ENCODE measurements at places on chromosomes 7 and 10.

DNA sequence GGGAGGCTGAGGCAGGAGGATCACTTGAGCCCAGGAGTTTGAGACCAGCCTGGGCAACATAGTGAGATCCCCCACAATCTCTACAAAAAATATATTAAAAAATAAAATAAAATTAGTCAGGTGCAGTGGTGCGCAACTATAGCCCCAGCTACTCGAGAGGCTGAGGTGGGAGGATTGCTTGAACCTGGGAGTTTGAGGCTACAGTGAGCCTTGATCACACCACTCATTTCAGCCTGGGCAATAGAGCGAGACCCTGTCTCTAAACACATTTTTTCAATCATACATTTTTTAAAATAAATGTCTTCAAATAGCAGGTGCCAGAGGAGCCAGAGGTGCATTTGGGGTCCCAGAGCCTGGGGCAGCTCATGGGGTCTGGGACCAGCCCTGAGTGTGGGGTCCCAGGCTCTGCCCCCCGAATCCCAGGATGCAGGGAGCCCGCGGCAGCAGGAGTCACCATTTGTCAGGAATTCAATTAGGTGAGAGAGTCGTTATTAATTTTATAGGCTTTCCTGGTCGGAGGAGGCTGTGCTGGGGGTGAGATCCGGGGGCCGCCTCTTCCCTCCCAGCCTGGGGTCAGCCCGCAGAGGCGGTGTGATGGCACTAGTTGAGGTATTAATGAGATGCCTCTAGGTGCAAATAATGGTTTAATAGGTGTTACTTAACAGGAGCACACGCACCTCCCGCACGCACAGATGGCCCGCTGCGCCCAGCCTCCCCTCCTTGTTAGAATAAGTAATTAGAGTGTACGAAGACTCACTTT, 78.3 kb downstream of the MICALL2 start:
- no peak for DNase-seq

- no peak for DNase-seq
Measured at GRCh38 chr7:44288381-44288685, 37.1 kb downstream of the CAMK2B start.

DNA sequence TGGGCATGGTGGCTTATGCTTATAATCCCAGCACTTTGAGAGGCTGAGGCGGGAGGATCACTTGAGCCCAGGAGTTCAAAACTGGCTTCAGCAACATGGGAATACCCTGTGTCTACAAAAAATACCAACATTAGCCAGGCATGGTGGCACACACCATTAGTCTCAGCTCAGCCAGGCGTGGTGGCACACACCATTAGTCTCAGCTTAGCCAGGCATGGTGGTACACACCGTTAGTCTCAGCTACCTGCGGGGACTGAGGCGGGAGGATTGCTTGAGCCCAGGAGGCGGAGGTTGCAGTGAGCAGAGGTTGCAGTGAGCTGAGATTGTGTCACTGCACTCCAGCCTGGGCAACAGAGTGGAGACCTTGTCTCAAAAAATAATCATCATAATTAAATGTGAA, 9.0 kb downstream of the LRRC27 start:
- no peak for DNase-seq

DNA sequence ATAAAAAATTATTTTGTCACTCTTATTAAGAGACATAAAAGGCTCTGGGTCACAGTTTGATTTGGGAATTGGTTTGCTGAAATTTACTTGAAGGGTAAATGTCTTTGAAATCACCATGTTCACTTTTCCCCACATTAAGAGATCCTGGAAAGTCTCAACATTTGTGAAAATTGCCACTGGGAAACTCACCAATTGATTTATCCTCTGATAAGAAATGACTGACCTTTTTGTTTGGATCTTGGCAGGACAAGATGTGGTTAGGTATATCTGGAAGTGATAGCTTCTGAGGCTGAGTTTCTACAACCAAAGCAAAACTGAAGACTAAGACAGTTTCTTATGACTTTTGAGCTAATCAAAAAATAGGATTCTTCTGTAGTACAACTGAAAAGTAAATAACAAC, 107.1 kb upstream of the TMEM106B start:
- no peak for DNase-seq

GRCh38 chr7:18278316-18278715, 217.2 kb upstream of the HDAC9 start:
- no peak for DNase-seq

GRCh38 chr7:151251689-151252560, 3.4 kb upstream of the SMARCD3 start:
- DNase-seq, result peak; percentile 97

- DNase-seq, result no peak
Measured at GRCh38 chr7:40883826-40884225, 749.0 kb downstream of the SUGCT start.

DNA sequence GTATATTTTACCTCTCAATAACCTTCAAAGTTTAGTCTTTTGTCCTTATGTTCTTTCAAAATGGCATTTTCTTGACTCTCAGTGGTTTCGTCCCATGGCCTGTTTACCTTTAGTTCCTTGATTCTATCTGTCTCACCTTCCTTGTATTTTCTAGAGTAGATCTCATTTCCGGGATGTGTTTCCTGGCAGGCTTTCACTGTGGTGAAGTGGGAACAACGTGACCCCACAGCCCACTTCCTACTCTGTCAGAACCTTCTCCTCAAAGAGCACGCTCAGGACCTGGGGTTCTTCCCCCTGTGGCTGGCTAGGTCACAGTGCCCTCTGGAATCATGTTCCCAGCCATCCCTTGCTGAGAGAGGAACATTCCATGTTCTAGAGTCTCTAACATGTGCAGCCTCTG, 129.9 kb upstream of the ZNF32 start:
- DNase-seq, result no peak

DNA sequence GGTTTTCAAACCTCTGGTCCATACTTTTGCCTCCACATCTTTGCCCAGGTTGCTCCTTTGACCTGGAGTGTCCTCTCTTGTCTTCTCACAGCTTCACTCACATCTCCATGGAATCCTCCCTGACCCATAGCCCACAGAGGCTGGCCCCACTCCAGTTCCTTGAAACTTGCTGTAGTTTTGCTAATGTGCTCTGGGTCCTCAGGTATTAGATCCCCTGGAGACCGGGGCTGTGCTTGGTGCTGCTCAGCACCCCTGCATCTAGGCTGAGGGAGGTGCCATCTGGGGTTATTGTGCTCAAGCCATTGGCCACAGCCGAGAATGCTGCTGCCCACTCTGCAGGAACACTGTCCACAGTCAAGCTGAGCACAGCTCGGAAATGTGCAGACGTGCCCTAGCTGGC, 16.5 kb downstream of the KNDC1 start:
- no peak for DNase-seq

GRCh38 chr7:50666124-50666496, 100.9 kb upstream of the DDC start:
- DNase-seq, result no peak

- DNase-seq, result peak; percentile 10
Measured at GRCh38 chr7:144256112-144256511, 8.5 kb downstream of the OR2A7 start.

DNA sequence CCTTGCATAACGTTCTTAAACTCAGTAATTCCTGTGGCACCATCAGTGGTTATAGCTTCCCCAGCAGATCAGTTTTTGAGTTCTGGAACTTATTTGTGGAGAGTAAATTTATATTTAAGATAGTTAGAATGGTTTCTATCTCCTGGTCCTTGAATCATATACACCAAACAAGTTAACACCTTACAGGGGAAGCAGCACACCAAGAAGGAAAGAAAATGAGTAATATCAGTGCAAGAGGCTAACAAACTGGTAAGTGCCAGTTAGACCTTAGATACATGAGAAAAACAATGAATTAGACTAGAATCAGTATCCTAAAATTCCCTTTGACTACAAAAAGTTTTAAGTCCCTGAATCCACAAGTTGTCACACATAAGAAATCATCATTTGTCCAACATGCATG, 54.2 kb downstream of the ABI1 start:
- DNase-seq, result no peak

DNA sequence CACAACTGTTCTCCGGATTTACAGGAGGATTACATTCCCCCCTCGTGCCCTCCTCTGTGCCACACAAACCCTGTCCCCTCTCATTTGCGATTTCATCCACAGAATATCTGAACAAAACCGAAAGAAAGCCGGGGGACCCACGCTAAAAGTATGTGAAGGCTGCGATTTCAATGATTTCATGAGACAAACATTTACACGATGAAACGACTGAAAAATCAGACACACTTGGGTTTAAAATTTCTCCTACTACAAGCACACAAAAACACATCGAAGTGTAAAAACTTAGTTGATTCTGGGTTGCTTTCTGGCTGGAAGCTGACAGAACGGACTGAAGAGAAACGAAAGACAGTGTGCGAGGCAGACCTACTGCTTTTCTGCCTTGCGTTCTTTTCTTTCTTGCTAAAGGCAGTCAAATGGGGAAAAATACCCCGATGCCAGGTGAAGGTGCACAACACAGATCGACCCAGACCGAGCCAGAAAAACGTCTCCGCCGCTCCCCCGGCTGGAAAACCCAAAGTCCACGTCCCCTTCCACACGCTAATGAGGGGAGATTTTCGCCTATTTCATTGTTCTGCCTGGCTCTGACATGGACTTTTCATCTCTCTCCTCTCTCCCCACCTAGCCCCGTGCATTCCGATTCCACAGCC, 1.2 kb downstream of the HIPK2 start:
- DNase-seq, result peak; percentile 52

DNA sequence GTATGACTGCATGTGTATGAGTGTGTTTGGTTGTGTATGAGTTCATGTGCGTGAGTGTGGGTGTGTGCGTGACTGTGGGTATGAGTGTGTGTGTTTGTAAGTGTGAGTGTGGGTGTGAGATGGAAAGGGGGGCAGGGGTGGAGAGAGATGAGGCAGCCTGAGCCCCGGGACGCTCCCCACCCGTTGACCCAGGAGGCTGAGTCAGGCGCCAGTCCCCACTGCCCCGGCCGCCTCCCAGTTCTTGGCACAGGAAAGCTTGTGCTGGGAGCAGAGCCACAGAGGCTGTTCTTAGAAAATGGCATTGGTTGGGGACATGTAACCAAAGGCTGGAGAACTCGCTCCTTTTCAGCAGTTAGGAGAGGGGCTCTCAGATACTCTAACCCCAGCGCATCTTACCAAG, 27.8 kb upstream of the NUB1 start:
- peak; percentile 77 for DNase-seq

DNA sequence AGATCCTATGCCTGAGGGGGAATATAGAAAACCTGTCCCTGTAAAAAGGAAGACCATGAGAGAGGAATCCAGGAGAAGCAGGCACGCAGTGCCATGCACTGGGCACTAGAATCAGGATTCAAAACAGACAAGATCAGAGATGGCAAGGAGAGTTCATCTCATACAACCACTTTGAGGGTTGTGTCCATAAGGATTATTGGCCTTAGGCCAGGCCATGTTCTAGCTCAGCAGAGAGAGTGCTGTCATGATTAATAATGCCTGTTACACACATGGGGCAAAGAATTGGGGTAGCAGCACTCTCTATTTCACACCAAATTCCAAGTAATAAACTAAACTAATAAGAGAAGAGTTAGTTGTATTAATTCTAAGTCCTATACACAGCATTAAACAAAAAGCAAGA, 29.1 kb downstream of the EZH2 start:
- DNase-seq, result no peak

- peak; percentile 34 for DNase-seq
Measured at GRCh38 chr10:34254596-34254995, 560.5 kb downstream of the PARD3 start.

DNA sequence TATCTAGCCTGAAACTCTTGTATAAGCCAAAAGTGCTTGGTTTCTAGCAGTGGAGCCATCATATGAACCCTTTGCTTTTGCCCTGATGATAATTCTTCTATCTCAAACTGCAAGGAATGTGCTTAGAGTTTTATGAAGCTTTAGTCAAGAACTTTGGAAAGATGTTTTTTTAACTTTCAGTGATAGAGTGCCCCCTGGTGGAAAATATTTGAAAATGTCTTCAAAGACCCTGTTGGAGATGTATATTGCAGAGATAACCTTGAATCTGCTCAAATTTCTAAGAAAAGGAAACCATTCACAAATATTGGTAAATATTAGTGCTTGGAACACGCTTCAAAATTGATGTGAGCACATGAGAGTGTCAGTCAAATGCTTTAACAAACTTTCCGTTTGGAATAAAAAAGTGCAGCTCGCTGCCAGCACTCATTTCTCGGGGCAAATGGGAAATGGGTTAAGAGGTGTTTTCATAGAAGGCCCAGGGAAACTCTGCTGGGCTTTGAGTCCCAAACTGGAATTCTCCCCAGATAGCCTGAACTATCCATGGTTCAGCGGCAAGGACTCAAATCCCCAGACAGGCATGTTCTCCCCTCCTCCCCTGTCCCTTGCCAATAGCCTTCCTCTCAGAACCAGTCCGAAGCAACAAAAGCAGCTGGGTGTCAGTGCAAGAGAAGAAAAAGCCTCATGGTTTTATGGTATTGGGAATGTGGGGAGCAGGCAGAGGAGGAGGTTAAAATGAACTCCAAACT, 129.3 kb downstream of the MYOF start:
- peak; percentile 68 for DNase-seq

DNA sequence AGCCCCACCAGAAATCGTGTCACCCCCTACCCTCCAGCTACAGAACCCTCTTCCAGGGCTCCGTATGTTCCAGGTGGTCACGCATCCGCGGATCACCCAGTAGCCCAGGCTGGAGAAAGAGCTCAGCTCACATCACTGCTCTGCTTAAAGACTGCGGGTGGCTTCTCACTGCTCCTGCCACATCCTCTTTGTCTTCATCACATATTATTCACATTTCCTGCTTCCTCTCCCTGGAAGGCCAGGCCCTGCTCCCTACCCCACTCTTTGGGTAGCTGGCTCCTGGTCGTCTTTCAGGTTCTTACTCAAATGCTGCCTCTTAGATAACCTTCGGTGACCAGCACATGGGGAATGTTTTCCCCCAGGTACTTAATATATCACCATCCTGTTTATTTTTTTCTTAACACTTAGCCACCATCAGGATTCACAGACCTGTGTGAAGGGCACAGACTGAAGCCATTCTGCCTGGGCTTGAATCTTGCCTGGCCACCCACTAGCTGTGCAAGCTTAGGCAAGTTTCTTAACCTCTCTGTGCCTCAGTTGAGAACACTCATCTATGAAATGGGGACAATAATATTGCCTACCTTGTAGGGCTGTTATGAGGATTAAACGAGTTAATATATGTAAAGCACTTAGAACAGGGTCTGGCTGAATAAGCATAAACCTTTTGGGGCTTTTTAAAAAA, 307.8 kb downstream of the PRPF18 start:
- DNase-seq, result peak; percentile 24

- DNase-seq, result no peak
Measured at GRCh38 chr7:25863005-25863728, 288.8 kb upstream of the NFE2L3 start.
